ENCODE measurements at places on chromosomes 13 and 19.

GRCh38 chr13:98456413-98456845 lies 120.5 kb downstream of the STK24 start:
- peak; percentile 37 for DNase-seq

GRCh38 chr19:6312018-6312417 lies 21.4 kb downstream of the ACER1 start:
- no peak for DNase-seq

- no peak for DNase-seq
These were observed 69.7 kb downstream of the UFM1 start for GRCh38 chr13:38419312-38419873.

GRCh38 chr13:113969973-113970611 lies 3.8 kb downstream of the C13orf46 start:
- no peak for DNase-seq

DNA sequence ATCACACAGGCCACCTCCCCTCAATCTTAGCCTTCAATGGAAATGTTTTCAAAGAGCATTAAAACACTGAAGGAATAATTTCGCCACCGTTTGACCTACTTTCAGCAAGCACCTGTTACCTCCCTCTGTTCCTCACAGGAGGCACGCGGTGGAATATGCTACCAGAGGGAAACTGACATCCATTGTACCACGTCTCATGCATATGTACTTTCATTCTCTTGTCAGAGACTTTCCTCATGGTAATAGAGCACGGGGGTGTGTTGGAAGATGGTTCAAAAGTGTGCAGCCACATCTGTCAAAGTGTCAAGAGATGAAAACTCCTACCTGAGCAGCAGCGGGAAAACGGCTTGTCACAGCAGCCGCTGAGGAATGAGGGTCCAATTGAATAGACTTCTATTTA lies 143.4 kb downstream of the NALCN start:
- no peak for DNase-seq

- DNase-seq, result no peak
These were observed 68.0 kb downstream of the MLLT1 start for GRCh38 chr19:6211632-6212402.

DNA sequence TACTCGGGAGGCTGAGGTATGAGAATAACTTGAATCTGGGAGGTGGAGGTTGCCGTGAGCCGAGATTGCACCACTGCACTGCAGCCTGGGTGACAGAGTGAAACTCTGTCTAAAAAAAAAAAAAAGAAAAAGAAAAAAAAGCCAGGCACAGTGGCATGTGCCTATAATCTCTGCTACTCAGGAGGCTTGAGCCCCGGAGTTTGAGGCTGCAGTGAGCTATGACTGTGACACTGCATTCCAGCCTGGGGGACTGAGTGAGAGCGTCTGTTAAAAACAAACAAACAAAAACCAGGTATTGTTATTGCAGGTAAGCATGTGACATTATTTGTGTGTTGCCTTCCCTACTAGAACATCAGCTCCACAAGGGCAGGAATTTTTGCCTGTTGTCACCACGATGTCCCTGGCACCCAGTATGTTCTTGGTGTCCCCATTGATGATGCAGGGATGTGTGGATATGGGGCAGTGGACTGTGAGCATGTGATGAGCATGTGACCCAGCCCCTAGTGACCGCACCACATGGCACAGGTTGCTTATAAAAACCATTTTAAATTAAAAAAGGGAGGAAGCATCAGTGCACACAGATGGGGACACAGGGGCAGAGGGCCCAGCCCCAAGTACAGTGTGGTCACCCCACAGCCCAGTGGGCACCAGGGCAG lies 1.6 kb upstream of the KANK2 start:
- peak; percentile 24 for DNase-seq

GRCh38 chr19:45079063-45079910 lies at the start of gene GEMIN7:
Gene GEMIN7 (plus strand): TSS chr19:45079260. CDS start chr19:45090115, 10,855 bp downstream.
- DNase-seq, result peak; percentile 90

- no peak for DNase-seq
These were observed 3.5 kb downstream of the CEBPG start for GRCh38 chr19:33376941-33377557.

DNA sequence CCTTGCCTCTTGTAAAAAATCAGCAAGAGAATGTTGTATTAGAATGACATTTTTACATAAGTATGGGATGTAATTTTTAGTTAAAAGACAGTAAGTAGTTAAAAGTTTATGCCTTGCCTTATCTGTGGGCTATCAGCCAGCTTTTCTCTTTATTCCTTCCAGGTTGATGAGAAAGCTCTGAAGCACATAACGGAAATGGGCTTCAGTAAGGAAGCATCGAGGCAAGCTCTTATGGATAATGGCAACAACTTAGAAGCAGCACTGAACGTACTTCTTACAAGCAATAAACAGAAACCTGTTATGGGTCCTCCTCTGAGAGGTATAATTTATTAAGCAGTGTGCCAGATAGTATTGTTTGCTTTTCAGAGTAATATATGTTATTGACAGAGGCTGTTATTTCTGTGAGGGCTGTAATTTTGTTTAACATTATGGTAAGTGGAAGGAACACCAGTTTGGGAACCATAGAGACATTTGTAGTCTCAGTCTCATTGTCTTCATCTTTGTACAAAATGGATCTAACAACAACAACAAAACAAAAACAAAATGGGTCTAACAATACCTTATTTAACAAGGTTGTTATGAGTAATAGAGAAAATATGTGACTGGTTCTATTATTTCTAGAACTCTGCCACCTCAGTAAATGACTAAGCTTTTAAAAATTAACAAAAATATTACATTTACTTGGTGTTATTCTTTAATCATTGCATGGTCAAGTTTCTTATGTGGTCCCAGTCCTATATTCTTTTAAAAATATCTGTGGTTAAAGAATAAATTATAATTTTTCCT lies 112.8 kb downstream of the TDRD3 start:
- no peak for DNase-seq

DNA sequence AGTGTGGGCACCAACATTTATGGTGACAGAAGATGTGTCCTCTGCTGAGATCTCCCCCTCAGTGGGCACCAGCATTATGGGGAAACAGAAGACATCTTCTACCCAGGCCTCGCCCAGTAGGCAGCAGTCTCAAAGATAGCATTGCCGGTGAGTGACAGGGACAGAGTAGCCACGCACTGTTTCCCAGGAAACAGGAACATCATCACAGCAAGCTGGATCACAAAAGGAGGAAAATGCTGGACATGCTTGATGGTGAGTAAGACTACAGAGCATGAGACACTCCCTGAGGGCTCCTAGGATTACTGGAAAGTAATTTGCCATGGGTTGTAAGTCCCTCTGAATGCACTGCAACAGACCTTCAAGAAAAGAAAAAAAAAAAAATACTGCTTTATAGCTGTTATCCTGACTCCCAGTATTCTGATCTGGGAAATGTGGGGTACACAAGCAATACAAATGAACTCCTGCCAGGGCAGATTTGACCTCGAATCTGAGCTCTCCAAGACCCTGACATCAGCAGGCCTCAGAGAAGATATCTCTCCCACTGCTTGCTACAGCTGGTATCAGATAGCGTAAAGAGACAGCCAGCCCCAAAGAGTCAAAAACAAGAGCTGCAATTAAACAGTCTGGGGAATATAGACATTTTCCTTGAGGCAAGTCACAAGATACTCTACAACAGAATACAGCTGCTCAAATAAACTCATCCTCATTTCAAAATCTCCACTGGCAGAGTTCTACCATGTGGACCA lies 180.4 kb downstream of the RBM26 start:
- no peak for DNase-seq

- DNase-seq, result no peak
These were observed 1.7 kb downstream of the PDE4A start for GRCh38 chr19:10422046-10422461.

- no peak for DNase-seq
These were observed 6.2 kb downstream of the XAB2 start for GRCh38 chr19:7622933-7623685.

- no peak for DNase-seq
These were observed 545.1 kb downstream of the EFNB2 start for GRCh38 chr13:105990256-105990958.

DNA sequence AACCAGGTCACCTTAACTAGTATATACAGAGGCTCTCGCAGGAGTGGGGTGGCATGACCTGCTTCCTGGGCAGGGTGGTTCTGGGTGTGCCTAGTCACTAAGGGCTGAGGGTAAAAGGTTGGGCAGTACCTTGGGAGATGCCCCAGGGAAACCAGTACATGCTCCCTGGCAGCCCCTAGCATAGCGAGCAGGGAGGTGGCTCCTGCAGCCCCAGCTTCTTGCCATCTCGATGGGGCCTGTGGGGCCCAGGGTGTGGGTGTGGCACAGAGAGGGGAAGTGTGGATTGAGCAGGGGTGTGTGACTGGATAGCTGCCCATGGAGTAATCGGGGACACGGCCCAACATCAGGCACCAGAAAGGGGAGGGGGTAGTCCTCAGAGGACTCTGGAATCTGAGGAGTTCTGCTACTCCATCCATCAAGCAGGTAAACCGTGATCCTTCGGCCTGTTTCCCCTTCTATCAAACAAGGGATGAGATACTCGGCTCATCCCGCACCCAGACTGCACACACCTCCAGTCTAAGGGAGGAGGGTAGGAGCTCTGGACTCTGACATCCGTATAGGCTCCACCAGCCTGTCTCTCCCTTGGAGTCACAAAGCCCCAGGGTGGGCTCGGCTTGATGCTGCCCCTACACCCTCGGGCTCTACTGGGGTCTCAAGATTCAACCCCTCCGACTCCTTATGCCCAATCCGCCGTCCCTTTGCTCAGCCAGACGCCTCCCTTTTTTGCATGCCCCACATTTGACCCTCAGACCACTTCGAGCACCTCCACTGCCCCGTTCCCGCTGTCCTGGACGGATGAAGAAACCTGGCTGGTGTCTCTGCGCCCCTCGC lies 1.1 kb downstream of the ZBTB45 start:
- no peak for DNase-seq

- DNase-seq, result no peak
These were observed at the start of gene PRMT1 for GRCh38 chr19:49677231-49677900. Gene PRMT1 (plus strand): TSS chr19:49677271. CDS start chr19:49677281, 10 bp downstream.

DNA sequence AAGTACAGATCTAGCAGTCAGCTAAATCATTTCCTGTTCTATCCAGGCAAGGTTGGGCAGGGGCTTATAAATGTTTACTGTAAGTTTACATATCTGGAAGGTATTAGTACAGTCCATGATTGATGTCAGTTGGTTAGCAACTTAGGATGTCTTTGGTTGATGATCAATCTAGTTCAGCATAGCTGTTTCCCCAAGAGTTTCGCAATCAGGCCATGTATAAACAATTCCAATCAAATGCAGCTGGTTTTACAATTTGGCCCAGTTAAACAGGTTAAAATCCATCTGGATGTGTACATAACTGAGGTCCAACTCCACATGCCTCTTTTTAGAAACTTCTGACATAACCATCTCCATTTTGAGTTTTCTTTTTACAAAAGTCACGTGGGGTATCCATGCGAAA lies 6.9 kb downstream of the ZNF221 start:
- no peak for DNase-seq

DNA sequence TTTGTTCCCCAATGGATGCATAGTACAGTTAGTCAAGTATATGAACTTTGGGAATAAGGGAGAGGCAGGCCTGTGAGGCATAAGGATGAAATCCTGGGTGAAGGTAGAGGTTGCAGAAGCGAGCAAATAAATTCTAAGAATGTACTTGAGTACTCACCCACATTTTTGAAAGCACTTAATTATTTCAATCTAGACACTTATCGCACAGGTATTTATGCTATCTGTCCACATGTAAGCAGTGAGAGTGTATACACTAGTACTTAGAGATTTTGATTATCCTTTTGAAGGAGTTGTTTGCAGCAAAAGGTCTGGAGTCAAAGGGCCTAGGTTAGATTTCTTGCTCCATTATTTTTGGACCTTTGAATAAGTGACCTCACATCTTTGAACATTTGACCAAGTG lies 77.7 kb downstream of the LMO7 start:
- no peak for DNase-seq

DNA sequence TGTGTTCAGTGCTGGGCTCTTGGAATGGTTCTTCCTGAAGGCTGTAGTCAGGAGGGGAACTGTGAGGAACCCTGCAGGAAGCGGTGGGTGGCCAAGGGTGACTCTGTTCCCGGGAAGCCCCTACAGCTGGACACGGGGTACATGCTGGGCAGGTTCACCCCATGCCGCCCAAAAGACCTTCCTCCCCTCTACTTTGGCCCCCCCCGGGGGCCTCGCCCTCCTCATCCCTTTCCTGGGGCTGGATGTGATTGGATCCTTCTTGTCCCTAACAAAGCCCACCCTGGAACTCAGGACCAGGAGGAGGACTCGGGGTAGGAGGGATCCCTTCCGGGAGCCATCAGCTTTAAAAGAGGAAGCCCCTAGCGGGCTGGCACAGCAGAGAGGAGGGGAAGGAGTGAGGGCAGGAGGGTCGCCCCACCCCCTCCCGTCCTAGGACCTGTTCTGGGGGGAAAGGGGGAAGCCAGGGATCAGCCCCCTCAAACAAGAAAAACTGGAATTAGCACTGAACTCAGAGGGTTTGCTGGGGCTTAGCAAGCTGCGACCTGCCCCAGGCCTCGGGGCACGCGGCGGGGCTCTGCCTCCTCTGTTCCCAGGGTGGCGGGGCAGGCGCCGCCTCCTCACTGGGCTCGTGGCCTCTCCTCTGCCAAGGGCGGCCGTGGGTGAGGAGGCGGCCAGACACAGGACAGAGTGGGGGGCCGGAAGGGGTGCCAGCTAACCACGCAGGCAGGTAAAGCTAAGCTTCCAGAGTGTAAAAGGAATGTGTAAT lies 4.0 kb downstream of the CEBPA start:
- peak; percentile 44 for DNase-seq

GRCh38 chr13:113848431-113849260 lies 15.2 kb downstream of the GAS6 start:
- DNase-seq, result no peak
